DMS 273 treated with DMSO at 0.1 percent for 48 hours (cell line): ENCODE measurements at places on chromosomes 6 and 20.

GRCh38 chr6:14747881-14748520, 497.9 kb upstream of the JARID2 start:
- DNase-seq = no peak

DNA sequence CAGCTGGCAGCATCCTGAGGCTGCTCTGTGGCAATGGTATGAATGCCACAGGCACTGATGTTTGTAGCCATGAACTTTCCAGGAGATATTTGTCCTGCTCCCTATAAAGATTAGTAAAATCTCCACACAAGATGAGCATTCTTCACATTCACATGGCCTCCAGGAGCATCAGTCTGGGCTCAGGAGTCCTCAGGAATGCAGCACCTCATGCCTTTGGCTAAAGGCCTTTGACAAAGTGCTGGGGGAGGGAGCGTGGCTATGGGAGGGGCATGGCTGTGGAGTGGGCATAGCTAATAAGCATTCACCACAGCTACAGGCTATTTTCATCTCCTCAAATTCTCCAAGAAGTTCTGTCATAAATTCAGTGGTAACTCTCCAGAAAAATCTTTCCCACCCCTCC, 90.5 kb upstream of the LY86 start:
- DNase-seq = no peak

DNA sequence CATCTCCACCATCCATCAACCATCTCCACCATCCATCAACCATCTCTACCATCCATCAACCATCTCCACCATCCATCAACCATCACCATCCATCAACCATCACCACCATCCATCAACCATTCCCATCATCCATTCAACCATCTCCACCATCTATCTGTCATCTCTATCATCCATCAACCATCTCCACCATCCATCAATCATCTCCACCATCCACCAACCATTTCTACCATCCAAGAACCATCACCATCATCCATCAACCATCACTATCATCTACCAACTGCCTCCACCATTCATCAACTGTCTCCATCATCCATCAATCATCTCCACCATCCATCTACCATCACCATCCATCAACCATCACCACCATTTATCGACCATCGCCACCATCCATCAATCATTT, 78.8 kb upstream of the CDH4 start:
- DNase-seq = no peak

- DNase-seq = peak; percentile 63
Observed at GRCh38 chr6:26520237-26520849, 17.8 kb upstream of the HMGN4 start.

DNA sequence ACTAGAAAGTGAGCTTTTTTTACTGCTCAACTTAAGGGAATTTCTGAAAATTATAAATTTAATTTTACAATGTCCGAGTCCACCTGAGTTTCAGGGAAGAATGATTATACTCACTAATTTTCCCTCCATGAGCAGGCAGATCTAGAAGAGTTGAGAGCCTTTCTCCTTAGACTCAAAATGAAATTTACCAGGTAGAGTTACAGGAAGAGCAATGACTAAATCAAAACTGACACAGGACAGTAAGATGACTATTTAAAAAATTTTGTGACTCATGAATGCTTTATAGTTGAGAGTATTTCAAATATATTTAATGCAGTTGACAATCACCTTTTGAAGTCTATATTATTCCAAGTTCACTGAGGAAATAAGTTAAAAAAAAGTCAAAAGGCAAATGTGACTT, 198.1 kb upstream of the NRSN1 start:
- DNase-seq = no peak

- DNase-seq = no peak
Observed at GRCh38 chr20:23132930-23133559, 46.9 kb upstream of the CD93 start.

- no peak for DNase-seq
Observed at GRCh38 chr6:45215759-45216158, 112.4 kb upstream of the RUNX2 start.

DNA sequence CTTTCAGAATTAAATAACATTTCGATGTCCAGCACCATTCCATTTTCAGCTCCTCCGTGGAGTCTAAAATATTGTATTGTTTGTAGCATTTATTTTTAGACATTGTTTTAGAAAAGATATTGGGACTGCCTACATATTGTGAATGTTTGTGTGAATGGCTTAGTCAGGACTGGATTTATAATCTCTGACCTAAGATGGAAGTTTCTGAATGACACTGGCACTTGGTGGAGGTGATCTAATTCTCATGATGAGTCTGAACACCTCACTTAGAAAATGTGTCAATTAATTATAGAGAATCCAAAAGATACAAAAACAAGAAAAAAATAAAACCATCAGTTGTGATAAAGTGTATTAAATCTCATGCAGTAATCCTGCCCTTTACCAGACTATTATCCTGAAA, 60.8 kb upstream of the HBS1L start:
- DNase-seq = no peak

GRCh38 chr20:17810847-17811627, 111.3 kb downstream of the BANF2 start:
- DNase-seq = no peak
